ENCODE measurements at places on chromosomes 4 and X.

DNA sequence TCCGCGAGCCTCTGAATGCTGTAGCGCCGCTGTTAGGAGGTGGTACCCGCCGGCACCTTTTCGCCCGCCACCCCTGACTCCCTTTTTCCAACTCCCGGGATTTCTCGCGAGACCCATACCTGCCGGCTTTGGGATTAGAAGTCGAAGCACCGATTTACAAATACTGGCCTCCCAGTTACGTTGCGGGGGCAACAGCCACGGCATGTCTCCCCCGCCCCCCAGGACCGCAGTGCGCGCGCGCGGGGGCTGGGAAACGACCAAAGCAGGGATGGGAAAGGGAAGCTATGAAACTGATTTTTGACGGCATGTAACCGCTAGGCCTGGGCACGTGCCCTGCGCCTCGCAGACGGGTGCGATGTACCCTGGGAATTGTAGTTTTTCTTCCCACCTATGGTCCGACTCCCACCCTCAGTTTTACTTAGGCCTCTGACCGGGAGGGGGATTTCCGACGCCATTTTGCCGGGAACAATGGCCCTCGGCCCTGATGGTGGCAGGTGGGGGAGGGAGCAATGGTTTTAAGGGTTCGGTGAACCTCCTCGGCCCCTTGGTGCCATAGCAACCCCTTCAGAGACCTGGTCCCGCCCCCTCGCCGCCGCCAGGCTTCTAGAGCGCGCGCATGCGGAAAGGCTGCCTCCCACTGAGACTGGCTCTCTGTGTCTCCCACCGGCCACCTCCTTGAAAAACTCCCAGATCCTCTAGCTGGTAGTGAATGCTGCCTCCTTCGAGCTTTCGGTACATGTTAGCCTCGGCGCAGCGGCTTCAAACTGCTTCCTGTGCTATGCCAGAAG lies 772 bp upstream of the WNK3 start:
- DNase-seq: no peak

- no peak for DNase-seq
These were observed 9.6 kb upstream of the MRPL1 start for GRCh38 chr4:77852892-77853495.

GRCh38 chr4:91015861-91016260 lies 888.7 kb downstream of the CCSER1 start:
- no peak for DNase-seq

- no peak for DNase-seq
These were observed 18.6 kb downstream of the TRIM2 start for GRCh38 chr4:153222707-153223426.

- no peak for DNase-seq
These were observed 992.7 kb upstream of the HS3ST1 start for GRCh38 chr4:12421364-12421763.

DNA sequence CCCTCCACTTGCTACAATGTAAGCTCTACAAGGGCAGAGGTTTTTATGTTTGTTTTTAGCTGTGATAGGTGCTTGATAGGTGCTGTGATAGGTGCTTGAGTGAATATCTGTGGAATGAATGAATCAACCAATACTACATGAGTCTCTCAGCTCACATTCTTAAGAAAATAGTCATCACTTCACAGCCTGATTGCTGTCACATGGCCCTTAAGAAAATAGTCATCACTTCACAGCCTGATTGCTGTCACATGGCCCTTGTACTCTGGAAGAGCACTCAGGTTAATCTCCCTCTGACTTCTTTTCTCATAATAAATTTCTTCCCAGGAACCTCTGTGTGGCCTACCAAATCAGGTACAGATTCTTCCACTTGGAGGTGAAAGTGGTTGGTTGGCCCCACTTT lies 335.2 kb downstream of the TENM3 start:
- DNase-seq: no peak

DNA sequence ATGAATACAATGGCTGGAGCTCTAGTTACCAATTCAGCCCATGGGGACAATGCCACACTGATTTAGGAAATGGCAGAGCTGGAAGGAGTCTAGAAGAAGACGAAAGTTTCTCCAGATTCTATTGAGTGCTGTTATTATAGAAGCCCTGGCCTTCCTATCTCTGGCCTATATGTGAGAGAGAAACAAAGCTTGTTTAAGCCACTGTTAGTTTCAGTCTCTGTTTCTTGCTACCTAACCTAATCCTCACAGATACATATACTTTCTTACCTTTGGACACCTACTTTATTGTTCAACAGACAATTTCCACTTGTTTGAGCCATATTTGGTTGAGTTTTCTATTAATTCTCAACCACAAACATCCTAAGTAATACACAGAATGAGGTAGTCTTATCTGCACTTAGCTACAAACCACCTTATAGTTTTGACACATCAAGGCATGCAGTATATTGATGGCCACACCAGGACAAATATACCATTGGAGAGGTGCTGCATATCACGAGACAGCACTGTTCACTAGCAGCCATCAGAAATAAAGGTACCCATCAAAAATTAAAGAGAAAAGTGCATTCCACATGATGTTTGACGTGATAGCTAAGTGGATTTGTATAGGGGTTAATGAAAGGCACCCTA lies 190.2 kb downstream of the SMIM20 start:
- DNase-seq: no peak

DNA sequence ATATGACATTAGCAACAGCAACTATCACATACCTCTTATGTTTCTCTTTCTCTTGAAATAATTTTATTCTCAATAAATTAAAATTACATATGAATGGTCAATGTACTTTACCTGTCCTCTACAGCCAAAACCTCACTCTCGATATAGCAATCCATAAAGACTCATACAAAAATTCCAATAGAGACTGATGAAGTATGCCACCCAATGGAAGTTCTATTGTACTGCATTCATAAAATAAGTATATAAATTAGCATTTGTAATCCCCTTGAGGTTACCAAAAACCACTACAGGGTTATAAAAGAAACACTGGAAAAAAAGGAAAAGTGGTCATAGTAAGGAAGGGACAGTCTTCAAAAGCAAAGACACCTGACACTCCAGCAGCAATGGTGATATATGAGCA lies 32.8 kb downstream of the CLDN2 start:
- no peak for DNase-seq

DNA sequence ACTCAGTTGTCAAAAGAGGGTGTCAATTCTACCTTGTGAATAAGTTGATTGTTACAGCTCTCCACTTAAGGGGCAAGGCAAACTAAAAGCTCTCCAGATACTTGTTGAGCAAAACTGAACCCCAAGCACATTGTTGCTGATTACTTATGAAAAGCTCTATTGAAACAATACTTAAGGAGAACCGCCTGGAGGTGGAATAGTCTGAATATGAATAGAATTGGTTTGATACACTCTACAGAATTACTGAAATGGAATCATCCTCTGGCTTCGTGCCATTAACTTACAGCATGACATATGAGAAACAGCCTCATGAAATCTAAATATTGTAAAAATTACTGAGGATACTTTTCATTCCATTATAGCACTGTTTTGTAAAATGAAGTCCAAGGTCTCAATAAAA lies 127.0 kb upstream of the SH3RF1 start:
- DNase-seq: no peak

DNA sequence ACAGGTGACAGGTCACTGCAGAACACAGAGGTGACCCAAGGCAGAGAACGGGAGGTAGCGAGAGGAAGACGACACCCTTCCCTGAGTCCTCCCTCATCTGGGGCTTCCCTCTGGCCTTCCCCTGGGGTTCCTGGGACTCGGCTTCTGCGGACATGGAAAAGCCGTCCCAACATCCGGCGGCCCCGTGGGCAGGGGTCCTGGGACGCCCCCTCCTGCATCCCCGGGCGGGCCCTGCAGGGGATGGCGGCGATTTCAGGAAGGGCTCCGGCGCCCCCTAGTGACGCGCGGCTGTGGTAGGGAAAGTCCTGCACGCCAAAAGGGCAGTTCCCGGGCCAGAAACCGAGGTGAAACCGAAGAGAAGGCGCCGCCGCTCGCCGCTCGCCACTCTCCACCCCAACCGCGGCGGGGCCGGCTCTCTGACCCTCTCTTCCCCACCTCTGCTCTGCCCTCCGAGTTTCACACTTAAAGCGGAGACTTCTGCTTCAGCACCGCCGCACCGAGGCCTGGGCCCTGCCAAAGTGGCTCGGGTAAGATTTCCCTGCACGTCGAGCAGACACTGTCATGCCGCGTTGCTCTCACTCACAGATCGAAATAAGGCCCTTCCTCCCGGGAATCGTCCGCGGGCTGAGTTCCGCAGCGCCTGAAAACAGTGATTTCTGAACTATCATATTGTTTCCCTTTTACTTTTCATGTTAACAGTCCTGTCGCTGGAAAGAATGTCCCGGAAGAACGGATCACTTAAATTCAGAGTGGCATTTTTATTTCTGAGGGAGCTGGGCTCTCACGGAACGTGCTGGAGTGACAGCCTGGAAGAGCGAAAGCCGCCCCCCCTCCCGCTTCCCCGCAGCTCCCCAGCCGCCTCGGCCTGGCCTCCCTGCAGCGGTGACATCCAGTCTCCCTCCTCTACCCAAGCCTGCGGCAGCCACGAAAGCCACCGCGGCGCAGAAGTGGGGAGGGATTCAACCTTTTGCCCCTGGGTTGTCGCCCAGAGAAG lies 110.6 kb downstream of the DCTD start:
- peak; percentile 23 for DNase-seq

DNA sequence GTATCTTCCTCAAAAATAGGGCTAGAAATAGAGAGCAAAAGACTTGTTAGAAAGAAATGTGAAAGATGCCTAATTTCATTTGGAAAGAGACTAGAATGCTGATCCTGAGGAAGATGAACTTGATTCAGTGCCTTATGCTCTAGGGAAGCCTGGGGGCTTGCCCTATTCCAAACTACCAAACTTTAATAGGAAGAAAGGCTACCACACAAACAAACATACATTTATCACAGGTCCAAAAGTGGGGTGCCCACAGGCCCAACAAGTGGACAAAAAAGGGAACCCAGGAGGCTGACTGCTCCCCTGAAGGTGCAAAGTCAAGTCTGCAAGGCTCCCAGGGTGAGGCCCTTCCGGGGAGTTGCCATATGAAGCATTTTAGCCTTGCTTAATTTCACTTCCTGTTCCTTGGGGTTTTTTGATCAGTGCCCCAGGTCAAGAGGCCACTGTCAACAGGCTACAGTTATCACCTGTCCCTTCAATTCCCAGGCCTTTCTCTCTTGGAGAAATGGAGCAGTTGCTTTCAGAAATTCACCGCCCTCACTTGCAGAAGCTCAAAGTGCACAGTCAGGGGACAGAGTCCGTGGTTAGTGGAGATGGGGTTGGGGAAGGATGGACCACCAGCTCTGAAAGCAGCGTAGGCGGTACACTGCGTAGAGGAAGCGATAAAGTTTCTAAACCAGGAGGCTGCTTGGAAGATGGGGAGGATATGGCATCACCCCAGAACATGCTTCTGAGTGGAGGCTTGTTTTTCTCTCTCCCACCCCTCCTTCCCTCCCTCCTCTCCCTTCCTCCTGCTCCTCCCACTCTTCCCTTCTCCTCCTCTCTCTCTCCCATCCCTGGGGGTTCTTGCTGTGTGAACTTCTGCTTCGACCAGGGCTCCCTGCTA lies 36.4 kb downstream of the TMEM154 start:
- DNase-seq: no peak

DNA sequence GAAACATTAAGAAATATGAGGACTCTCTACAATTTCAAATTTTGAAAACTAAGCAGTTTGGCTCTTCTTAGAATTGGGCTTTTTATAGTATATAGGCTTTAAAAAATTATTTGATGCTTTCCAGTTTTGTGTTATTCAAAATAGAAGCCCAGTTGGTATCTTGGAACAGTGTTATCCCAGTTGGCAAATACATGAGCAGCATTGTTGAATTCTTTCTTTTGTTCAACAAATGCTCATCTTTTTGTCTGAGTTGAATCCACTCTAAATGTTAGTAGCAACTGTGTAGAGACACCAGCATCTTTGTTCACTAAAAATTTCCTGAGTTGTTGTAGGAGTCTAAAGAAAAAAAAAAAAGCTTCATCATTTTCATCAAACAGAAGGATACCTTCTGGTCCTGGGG lies 41.0 kb upstream of the LIMCH1 start:
- no peak for DNase-seq

DNA sequence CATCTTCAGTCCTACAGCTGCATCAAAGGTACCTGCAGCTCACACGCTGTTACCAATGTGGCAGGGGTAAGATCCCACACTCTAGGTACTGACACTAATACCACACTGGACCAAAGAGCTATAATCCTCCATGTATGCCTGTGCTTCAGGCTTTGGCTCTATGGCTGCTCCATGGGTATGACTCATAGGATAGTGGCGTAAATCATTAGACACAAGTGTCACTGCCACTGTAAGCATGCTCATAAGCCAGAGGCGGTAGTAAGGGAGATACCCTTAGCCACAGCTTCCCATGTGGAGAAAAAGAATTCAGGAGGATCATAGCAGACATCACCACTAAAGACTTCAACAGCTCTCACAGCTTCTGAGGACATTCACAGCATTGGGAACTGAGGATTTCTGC lies 287.5 kb downstream of the ACTRT1 start:
- no peak for DNase-seq

DNA sequence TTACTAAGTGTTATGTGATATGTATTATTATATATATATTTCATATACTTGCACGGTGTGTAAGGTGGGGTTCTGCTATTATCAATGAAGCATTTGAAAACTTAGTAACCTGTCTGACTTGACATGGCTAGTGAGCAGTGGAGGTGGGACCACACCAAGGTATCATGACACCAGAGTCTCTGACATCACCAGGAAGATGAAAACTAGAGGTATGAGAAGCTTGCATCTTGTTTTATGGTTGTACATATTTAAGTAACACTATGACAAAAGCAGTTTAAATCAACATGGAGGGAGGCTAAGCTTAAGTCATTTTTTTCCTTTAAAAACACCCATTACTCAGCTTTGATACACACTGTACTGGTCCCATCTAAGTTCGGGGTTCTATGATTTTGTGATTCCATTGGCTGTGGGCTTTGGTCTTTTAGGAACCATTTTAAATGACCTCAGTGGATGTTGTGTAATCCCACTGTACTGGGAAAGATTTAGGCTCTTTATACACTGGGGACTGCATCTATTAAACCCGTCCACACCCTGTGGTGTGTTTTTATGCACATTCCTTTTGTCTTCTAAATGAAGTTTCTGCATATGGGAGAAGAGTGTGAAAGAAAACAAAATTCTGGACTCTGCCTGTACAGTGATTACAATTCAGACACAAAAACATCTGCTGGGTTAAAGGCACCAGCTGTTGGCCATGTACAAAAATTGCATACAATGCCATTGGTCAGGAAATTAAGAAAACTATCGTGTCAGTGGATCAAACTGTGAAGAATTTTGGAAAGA lies 570.6 kb downstream of the SPRY1 start:
- DNase-seq: no peak

GRCh38 chr4:84499624-84499982 lies 511 bp upstream of the NKX6-1 start:
- no peak for DNase-seq

GRCh38 chr4:87026800-87027495 lies 92.1 kb downstream of the AFF1 start:
- no peak for DNase-seq

DNA sequence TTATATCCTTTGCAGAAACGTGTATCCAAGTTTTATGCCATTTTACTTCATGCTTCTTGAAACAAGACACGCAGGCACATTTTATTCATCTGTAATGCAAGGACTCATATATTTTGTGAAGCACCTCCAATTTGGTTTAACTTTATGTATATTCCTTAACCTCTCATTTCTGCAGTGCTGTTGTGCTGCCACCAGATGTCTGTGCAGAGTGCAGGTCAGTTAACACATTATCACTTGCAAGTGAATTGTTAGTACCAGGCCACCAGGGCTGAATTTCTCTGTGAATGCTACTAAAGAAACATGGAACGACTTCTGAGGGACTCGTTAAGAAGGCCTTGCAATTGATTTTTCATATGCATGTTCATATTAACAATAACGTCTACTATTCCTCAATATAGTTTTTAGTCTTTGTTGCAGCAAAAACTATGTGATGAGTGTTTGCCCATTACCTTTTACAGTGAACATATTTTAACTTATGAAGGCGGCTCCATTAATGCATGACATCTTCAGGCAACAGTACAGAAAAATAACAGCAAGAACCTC lies 770.3 kb downstream of the NLGN4X start:
- no peak for DNase-seq

Data from stimulated activated CD4-positive, alpha-beta T cell treated with anti-CD3 and anti-CD28 coated beads, TNF-alpha, amount 100 ng/mL, for 24 hours (primary cell).